Left cardiac atrium (tissue), 4 donors: ENCODE measurements at places on chromosomes 5 and 9. TPM values are rescaled to one million over a fixed set of nuclear protein-coding genes. Genes with fewer than 3 reads are reported as not detected.

GRCh38 chr5:132291026-132291425 is 3.2 kb upstream of the SLC22A4 start:
- no peak for DNase-seq

DNA sequence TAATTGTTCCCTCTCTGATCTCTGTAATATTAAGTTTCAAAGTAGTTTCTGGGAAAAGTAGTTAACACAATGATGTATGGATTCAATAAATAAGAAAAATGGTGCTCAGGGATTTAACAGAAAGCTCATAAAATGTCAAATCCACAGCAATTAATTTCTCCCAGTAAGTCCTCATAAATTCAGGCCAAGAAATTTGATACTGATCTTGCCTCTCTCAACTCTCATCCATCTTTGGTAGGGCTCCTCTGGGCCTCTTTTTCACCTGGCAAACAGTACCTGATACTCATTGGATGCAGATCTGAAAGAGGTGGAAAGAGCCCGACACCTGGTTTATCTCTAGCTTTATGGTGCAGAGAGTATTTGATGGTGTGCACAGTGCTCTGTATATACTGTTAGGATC is 106.1 kb downstream of the STK32A start:
- DNase-seq, result no peak

DNA sequence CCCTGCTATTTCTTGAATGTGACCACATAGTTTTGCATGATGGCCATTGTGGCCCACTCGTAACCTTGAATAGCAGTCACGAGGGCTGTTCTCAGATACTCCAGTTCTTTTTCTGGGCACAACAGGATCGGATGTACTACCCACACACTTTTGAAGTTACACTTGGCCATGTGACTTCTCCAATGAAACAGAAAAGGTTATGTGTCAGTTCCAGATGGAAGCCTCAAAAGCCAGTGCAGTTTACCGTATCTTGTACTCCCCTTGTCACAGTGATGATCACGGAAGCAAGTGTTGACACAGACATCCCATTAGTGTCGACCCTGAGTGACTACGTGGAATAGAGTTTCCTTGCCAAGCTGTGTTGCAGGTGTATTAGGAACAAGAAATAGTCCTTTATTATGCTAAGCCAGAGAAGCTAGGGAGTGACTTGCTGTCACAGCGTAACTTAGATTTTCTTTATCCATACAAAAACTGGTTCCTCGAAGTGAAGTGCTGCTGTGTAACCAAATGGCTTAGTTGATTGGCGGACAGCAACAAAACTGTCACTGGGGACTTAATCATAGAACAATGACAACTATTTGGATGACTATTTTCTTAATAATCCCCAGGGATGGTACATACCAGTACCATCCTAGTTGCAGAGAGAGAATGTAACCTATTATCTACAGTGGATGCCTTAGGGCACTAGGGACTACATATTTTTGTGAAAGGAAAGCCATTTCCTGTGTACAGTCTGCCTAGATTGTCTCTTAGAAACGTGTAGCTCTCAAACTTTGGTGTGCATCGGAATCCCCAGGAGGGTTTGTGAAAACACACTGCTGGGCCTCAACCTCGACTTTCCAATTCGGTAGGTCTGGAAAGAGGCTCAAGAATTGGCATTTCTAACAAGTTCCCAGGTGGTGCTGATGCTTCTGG is 90.1 kb upstream of the DMRT1 start:
- DNase-seq, result no peak

- no peak for DNase-seq
Observed at GRCh38 chr5:112165399-112165798, 253.7 kb downstream of the EPB41L4A start.

GRCh38 chr5:144083185-144083584 is 87.3 kb downstream of the YIPF5 start:
- no peak for DNase-seq

DNA sequence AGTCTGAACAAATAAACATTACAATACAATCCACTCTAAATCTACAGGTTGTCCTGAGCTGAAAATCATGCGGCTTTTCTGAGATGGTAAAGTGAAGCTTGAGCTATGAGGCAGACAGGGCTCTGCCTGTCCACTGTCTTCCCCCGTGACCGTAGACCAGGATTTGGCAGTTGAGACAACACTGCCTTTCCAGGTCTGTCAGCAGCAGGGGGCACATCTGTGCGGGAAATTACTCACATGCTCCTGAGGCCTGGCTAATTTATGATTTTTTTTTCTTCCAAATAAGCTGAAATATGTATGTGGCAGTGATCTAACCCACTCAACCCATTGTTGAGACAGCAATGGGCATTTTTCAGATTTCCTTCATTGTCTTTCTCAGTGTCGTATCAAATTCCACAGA is 307.9 kb downstream of the FBXL7 start:
- peak; percentile 32 for DNase-seq

- DNase-seq, result no peak
Observed at GRCh38 chr5:80607343-80607742, 37.3 kb upstream of the ANKRD34B start.

DNA sequence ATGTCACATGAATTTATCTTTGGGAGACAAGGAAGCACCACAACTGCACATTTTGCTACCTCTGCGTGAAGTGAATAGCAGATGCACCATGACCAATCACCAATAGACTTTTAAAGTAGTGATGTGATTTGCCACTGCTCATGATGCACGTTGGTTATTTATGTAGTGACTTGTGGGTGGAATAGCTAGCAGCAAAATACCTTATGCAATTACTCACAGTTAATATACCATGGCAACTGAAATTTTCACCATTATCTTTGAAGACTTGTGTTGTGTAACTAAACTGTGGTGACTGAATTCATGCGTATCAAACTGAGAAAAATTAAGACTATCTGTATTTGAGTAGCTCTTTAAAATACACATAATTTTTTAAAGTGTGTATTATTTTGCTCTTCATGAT is 46.2 kb upstream of the TUSC1 start:
- no peak for DNase-seq

DNA sequence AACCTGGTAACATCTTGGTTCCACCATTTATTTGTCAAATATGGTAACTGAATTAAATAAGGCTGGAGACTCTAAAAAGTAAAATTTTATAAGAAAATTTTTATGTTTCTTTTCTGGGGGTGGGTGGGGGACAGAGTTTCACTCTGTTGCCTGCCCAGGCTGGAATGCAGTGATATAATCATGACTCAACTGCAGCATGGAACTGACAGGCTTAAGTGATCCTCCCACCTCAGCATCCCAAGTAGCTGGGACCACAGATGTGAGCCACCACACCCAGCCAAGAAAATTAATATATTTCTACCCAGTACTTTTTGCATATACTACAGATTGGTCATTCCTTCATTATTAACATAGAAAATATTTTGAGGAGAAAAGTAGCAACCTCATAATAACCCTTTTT is 216.9 kb downstream of the DEPDC1B start:
- no peak for DNase-seq

DNA sequence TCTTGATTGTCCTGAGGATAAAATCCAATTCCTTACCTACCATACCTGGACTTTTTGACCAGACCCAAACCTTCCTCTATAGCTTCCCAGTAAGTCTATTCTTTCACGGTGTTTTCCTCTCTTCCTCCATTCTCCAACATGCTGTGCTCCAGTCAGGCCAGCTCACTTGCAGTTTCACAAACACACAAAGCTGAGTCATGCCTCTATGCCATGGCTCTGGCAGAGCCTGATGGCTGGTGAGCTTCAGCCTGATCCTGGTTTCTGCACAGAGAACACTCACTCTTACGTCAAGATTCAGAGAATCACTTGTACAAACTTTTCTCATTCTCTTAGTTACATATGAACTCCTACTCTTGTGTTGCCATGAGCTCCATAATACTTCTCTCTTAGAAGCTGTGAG is 27.7 kb upstream of the PAX5 start:
- no peak for DNase-seq

- peak; percentile 55 for DNase-seq
Observed at GRCh38 chr5:38922199-38922598, 76.4 kb downstream of the OSMR start.

- DNase-seq, result no peak
Observed at GRCh38 chr9:76023715-76024195, 133.3 kb downstream of the PCSK5 start.

DNA sequence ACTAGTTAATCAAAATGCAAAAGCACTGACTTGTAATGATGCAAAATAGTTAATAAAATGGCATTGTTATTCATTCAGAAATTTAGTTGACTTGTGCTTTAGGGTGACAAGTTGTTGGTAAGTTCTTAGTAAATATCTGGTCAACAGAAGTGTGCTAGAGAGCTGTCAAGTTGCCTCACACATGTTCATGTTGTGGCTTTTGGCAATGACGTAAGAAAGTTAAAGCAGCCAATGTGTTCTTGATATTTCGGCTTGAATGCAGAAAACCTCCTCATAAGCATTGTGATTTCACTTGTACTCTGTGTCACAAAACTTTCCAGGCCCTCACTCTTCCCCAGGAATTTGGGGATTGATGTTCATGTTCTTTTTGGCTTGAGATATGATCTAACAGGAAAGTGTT is 626.7 kb downstream of the PRR16 start:
- DNase-seq, result no peak

GRCh38 chr5:157860898-157861890 is 2.2 kb upstream of the CLINT1 start:
- DNase-seq, result no peak

GRCh38 chr5:5741418-5741817 is 318.9 kb downstream of the ICE1 start:
- no peak for DNase-seq

GRCh38 chr5:27944471-27944870 is 906.1 kb upstream of the CDH9 start:
- no peak for DNase-seq

DNA sequence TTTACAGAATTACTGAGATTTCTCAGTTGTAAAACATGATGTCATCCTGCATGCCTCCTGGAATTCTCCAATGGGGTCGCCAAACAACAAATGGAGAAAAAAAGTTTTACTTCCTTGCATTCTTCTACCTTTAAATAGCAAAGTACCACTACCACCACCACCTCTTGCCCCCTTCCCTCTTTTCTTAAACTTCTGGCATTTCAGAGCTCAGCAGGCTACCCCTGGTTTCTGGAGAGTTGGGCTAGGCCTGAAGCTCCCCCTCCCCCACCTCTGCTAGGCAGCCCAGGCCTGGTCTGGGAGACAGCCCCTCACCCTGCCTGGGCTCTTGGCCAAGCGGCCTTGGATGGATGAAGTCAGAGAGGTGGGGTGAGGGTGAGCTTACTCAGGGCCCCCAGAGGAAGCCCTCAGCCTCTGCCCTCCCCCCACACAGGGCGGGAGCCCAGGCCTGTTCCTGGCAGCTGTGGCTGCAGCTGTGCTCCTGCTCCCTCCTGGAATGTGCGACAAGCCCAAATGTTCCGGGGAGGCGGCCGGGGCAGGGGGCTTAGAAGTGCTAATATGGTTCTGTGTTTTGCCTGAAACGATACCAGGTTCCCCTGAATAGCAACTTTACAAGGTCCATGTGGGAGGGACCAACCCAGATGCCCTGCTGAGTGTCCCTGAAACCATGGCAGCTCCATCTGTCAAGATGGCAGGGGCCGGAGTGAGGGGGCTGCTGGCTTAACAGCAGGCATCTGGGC is 6.0 kb upstream of the CCIN start:
- peak; percentile 67 for DNase-seq

DNA sequence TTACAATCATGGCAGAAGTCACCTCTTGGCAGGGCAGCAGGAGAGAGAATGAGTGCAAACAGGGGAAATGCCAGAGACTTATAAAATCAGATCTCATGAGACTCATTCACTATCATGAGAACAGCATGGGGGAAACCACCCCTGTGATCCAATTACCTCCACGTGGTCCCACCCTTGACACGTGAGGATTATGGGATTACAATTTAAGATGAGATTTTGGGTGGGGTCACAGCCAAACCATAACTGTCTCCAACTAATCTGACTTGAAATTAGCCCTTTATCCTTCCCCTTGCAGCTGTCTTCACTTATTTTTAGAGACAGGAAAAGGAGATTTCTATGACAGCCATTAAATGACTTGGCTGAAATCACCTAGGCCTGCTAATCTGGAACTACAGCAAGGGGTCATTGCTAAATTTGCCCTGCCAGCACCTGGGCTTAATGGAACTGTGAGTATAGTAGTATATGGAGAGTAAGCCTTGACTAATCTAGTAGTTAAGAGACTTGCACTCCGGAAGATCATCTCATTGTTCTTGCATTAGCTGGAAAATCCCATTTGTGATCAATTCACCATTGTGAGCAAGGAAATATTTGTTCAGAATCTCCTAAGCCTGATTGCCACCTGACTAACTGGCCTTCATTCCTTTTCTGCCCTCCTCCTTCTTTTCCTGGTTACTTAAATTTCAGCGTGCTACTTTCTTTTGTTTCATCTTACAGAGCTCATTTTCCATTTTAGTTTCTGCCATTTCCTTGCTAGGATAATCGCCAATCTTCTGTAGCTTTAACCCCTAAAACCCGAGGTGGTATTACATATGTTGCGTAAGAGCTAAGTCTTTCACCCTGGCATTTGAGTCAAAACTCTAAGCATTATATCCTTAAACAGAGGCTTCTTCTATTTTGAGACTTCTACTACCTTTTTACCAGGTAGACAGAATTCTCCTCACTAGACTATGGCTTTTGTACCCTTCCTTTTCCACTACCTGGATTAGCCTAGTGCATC is 65.3 kb upstream of the RUSC2 start:
- no peak for DNase-seq

- DNase-seq, result no peak
Observed at GRCh38 chr5:100448111-100448528, 87.1 kb upstream of the FAM174A start.

GRCh38 chr9:136551401-136552116 is 5.7 kb upstream of the NOTCH1 start:
- peak; percentile 83 for DNase-seq

GRCh38 chr5:38585816-38586215 is 29.4 kb upstream of the LIFR start:
- DNase-seq, result no peak

DNA sequence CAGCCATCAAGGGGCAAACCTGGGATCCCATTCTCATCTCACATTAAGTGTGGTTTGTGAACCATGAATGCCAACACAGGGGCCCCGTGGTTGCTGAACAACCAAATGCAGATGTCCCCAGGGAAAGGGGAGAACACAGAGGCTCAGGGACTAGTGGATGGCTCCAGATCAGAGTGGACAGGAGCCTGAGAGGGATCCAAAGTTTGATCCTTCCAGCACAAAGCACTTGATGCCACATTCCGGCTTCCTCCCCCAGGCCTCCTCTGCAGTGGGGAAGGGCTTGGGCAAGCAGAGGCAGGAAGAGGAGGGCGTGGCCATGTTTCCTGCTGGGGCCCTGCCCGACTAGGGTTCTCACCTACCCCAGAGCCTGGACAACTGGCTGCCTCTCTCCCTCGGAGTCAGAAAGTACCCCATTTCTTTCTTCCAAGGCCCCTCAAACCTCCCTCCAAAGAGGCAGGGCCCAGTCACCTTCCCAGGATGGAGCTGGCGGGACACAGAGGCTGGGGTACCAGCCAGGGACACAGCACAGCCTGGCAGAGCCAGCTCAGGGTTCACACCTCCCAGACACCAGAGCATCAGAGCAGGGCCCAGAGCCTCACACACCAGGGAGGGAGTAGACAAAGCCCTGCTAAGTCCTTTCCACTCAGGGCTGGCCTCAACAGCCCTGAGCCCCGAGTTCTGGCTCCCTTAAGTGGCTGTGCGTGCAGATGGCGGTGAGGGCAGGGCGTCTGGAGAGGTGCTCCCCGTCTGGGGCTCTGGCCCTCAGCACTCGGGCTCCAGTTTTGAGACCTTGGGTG is 4.3 kb upstream of the RNF44 start:
- DNase-seq, result peak; percentile 78

GRCh38 chr9:94860678-94861588 is 134.4 kb downstream of the AOPEP start:
- no peak for DNase-seq

Gene SPATA31E1
- not detected for total RNA-seq

Gene TSLP
- total RNA-seq, result 2.8 TPM

Gene RELL2
- total RNA-seq, result 1.4 TPM

Gene HSPB3
- 309 TPM for total RNA-seq

Gene GAS1
- total RNA-seq, result 39.3 TPM
